WTC11 (cell line): ENCODE measurements at places on chromosomes 6 and 20.

- peaks cover 8% of the 10 kb centered on the region; the same call in 1 of the 2 replicates for H3K36me3 ChIP-seq
- no peak overlapping the region; the same call in 1 of the 2 replicates for H3K4me3 ChIP-seq
- H3K4me1 ChIP-seq: peaks cover 19% of the 10 kb centered on the region
- H3K27ac ChIP-seq: peak overlapping the region; percentile 72; the same call in 1 of the 2 replicates
- DNase-seq: no peak
Measured at GRCh38 chr6:42618686-42619085, 54.9 kb downstream of the UBR2 start.

DNA sequence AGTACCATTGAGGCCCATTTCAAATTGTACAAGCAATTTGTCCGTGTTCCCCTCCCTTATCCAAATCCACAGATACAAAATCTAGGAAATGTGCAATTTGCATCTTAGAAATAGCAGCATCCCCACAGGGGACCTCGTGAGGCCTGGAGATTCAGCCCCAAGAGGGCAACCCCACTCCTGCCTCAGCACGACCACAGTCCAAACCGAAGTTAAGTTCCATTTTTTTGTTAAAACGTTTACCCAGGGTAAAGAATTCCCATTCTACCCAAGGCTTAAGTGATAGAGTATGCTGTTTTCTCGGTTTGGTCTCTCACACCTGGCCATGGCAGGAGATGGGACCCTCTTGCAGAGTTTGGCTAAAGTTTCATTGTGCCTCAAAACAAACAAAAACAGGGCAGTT is 41.2 kb downstream of the PLCG1 start:
- peaks cover 27% of the 10 kb centered on the region for H3K36me3 ChIP-seq
- H3K4me3 ChIP-seq: no peak overlapping the region
- H3K27me3 ChIP-seq: no peaks in the 10 kb centered on the region
- DNase-seq: no peak

DNA sequence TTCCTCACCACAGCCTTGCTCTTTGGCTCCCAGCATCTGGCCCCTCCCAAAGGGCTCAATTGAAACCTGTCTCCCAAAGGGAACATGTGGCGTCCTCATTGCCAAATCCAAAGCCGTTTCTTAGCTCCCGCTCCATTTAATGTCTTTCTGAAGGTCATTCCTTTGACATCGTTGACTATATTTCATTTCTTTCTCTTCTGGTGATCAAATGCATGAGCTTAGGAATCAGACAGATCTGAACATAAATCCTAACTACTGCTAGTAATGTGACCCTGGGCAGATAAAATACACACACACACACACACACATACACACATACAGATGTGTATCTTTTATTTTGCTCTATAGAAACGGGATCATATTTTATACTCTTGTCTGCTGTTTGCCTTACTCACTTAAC is 964.7 kb upstream of the FLRT3 start:
- no peak overlapping the region for H3K27ac ChIP-seq
- 0 out of 2 replicates have a peak, but pooled peaks cover 4% of the 10 kb centered on the region for H3K36me3 ChIP-seq
- no peak for DNase-seq
- peaks cover 6% of the 10 kb centered on the region for H3K4me1 ChIP-seq
- H3K4me3 ChIP-seq: no peak overlapping the region

GRCh38 chr6:150654608-150655007 is 54.9 kb downstream of the PLEKHG1 start:
- H3K4me3 ChIP-seq: no peak overlapping the region
- H3K27me3 ChIP-seq: no peaks in the 10 kb centered on the region
- H3K4me1 ChIP-seq: no peaks in the 10 kb centered on the region
- no peaks in the 10 kb centered on the region for H3K36me3 ChIP-seq

GRCh38 chr6:72748759-72749158 is 126.9 kb downstream of the KCNQ5 start:
- H3K27ac ChIP-seq: no peak overlapping the region
- no peak overlapping the region for H3K4me3 ChIP-seq
- H3K36me3 ChIP-seq: no peaks in the 10 kb centered on the region

DNA sequence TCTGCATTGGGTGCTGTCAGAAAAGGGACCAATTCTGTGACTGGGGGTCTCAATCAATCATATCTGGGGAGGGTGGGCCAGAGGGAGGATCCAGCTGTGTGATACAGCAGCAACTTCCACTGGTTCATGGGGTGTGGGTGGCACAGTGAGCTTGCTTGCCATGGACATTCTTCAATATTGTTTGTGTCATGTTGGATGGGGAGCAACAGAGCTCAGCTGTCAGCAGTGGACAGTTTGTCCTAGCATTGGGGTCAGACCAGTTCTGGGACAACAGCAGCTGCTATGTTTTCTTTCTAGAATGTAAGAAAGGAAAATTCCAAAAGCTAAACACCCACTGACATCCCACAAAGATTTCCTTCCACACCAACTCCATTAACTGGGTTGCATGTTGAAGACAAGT is 221.9 kb upstream of the CDH4 start:
- H3K4me1 ChIP-seq: no peaks in the 10 kb centered on the region
- H3K27me3 ChIP-seq: peaks cover 83% of the 10 kb centered on the region
- peaks cover 23% of the 10 kb centered on the region for H3K36me3 ChIP-seq
- no peak overlapping the region for H3K27ac ChIP-seq
- no peak for DNase-seq
- H3K4me3 ChIP-seq: no peak overlapping the region

- peaks cover 6% of the 10 kb centered on the region for H3K4me1 ChIP-seq
- H3K36me3 ChIP-seq: peaks cover 9% of the 10 kb centered on the region; the same call in 1 of the 2 replicates
- H3K4me3 ChIP-seq: no peak overlapping the region
- no peaks in the 10 kb centered on the region for H3K27me3 ChIP-seq
- H3K27ac ChIP-seq: no peak overlapping the region
Measured at GRCh38 chr6:99189823-99190721, 159.4 kb downstream of the FAXC start.

DNA sequence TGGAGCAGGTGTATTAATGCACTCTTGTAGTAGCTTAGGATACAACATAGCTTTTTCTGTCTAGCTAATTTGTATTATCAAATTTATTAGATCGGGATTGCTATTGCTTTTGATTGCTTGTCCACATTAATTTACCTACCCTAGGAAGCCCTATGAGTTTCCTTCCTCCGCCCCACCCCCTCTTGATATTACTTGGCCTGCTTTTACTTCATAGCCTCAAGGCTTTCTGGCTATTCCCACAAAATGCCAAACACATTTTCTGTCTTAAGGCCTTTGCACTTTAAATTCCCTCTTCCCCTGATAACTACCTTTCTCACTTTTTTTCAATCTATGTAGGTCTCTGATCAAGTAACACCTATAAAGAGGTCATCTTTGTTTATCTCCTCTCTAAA is 99.1 kb upstream of the PRSS16 start:
- peaks cover 2% of the 10 kb centered on the region; the same call in 1 of the 2 replicates for H3K36me3 ChIP-seq
- peaks cover 21% of the 10 kb centered on the region for H3K4me1 ChIP-seq
- H3K27ac ChIP-seq: peak overlapping the region; percentile 85

- DNase-seq: no peak
- H3K27me3 ChIP-seq: no peaks in the 10 kb centered on the region
- no peak overlapping the region for H3K4me3 ChIP-seq
- no peaks in the 10 kb centered on the region for H3K4me1 ChIP-seq
- H3K27ac ChIP-seq: no peak overlapping the region
Measured at GRCh38 chr6:162395181-162395580, 332.4 kb downstream of the PRKN start.

DNA sequence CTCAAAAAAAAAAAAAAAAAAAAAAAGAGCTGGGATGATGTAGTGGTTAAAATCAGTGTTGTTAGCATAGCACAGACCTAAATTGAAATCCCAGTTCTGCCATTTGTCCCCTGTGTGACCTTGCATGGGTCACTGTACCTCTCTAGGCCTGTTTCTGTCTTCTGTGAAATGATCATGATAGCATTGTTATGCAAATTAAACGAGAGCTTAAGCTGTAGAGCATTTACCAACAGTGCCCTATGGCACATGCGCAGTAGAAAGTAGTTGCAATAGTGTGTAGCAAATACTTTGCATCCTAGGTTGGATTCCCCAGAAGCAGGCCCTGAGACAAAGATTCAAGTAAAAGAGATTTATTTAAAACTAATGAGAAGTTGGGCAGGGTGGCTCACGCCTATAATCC is 7.3 kb downstream of the PSORS1C2 start:
- H3K4me3 ChIP-seq: no peak overlapping the region
- no peaks in the 10 kb centered on the region for H3K36me3 ChIP-seq
- no peak for DNase-seq
- peaks cover 5% of the 10 kb centered on the region for H3K27me3 ChIP-seq

DNA sequence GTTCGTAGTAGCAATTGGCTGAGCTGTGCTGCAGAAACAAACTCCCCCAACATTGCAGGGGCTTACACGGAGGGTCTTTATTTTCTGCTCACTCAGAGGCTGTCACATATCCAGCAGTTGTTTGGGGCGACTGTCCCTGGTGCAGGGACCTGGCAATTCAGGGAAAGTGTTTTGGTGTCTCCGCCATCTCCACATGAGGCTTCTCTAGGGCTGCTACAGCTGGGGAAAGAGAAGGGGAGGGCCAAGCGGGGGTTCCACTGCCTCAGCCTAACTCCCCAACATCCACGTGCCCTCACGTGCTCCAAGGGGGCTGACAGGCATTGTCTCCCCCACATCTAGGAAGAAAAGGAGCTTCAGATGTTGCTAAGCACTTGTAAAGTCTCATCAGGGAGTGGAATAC is 61.3 kb upstream of the NXT1 start:
- no peak overlapping the region for H3K4me3 ChIP-seq
- no peaks in the 10 kb centered on the region for H3K4me1 ChIP-seq
- DNase-seq: no peak
- H3K36me3 ChIP-seq: no peaks in the 10 kb centered on the region
- no peaks in the 10 kb centered on the region for H3K27me3 ChIP-seq
- H3K27ac ChIP-seq: no peak overlapping the region

GRCh38 chr20:10951216-10951615 is 277.4 kb upstream of the JAG1 start:
- DNase-seq: no peak
- H3K4me1 ChIP-seq: peaks cover 31% of the 10 kb centered on the region
- no peak overlapping the region for H3K27ac ChIP-seq
- H3K36me3 ChIP-seq: no peaks in the 10 kb centered on the region
- H3K27me3 ChIP-seq: no peaks in the 10 kb centered on the region
